ENCODE measurements at places on chromosomes 7 and 10.

GRCh38 chr7:129550693-129551360, 48.5 kb downstream of the SMKR1 start:
- no peak for DNase-seq

- no peak for DNase-seq
Measured at GRCh38 chr7:71270558-71270957, 138.6 kb downstream of the GALNT17 start.

DNA sequence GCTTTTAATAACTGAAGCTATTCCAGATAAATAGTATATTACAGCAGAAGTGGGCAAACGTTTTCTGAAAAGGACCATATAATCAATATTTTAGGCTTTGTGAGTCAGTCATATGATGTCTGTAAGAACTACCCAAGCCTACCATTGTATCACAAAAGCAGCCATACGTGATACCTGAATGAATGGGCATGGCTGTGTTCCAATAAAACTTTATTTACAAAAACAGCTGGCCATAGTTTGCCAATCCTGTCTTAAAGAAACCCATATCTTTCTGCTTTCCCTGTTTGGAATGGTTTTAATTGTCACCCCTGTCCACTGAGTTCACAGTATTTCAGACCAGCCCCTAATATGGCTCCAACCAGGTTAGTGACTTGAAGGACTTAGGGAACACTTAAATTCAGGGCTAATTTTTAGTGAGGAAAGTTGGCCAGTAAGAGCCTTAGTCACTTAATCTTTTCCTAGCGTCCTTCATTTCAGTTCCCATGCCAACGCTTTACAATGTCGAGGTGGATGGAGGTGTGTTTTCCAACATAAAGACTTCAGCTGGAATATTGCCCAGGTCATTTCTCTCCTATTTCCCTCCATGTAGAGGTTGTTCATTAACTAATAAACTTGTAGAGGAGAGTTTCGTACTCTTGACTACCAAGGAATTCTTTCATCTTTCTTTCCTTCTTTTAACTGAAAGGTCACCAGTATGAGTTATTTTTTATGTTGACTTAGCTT, 184.5 kb downstream of the TRIL start:
- no peak for DNase-seq

GRCh38 chr10:71081912-71082311, 130.5 kb upstream of the UNC5B start:
- DNase-seq = no peak

- peak; percentile 88 for DNase-seq
Measured at GRCh38 chr7:134941185-134941900, 45.0 kb upstream of the AGBL3 start.

GRCh38 chr7:77727527-77727926, 31.3 kb downstream of the RSBN1L start:
- no peak for DNase-seq

- DNase-seq = no peak
Measured at GRCh38 chr10:49289480-49289879, 9.5 kb upstream of the C10orf71 start.

GRCh38 chr7:116968631-116969030, 15.3 kb downstream of the ST7 start:
- no peak for DNase-seq

All from fibroblast of skin of back (primary cell).